ENCODE measurements at places on chromosomes 7 and 10.

DNA sequence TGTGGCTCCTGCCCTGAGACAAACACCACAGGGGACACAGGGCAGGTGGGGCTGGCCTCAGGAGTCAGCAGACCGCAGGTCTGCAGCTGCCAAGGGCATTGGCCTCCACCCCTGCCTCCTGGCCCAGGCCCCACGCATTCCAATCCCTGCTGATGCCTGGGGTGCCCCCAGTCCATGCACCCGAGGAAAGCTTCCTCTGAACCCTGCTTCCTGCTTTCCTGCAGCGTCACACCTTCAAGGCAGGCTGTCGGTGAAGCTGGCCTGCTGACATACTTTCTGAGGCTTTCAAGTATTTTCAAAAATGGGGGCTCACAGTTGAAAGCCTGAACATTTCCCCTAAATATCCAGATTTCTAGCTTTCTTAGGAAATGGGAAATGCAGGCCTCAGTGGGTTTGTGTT is 22.5 kb upstream of the ANTXRL start:
- DNase-seq: no peak

- no peak for DNase-seq
Measured at GRCh38 chr7:129052441-129052840, 2.5 kb downstream of the TNPO3 start.

DNA sequence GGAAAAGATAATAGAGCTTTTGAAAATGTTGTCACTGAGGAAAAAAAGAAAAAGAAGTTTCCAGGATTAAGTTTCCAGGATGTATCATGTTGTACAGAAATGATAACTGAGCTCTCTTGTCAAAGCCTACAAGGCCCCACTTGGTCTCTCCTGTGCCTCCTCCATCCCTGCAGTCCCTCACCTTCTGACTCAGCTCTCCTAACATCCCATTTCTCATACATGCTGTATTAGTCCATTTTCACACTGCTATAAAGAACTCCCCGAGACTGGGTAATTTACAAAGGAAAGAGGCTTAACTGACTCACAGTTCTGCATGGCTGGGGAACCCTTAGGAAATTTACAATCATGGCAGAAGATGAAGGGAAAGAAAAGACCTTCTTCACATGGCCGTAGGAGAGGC is 3.8 kb upstream of the DGKI start:
- no peak for DNase-seq

- DNase-seq: no peak
Measured at GRCh38 chr10:7231509-7232414, 179.1 kb downstream of the SFMBT2 start.

DNA sequence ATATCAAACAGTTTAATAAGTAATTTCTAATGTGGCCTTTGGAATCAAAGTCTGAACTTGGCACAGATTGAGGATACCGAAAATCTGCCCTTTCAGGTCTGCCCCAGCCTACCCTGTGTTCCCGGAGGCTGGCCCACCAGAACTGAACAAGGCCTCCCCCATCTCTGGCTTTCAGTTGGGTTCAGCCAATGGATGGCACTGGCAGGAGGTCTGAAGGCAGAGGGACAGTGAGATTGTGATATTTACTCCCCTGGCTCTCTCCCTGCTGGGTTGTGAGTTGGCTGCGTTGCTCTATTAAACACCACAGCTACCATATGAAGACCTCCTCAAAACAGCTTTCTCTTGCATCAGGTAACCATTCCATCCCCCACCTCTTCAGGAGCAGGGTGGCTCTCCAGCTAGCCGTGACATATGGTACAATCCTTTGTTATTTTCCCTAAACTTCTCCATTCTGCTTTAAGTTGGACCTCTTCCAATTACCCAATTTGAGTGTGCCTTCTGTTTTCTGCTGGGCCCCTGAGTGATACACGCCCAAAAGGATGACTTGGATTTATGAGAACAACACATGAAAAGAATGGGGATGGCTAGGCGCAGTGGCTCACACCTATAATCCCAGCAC is 28.1 kb downstream of the DNMBP start:
- DNase-seq: no peak

GRCh38 chr7:80463272-80463920 is 48.5 kb downstream of the GNAT3 start:
- no peak for DNase-seq

GRCh38 chr7:150993511-150993910 is 2.7 kb downstream of the NOS3 start:
- no peak for DNase-seq

Data from NCI-H1436 (cell line).